Activated gamma-delta T cell (primary cell): ENCODE measurements at places on chromosomes 11 and 22.

- no peak for DNase-seq
These were observed 76.5 kb downstream of the RELT start for GRCh38 chr11:73452726-73453125.

GRCh38 chr11:42773729-42774128 is 538.1 kb upstream of the API5 start:
- DNase-seq: no peak

DNA sequence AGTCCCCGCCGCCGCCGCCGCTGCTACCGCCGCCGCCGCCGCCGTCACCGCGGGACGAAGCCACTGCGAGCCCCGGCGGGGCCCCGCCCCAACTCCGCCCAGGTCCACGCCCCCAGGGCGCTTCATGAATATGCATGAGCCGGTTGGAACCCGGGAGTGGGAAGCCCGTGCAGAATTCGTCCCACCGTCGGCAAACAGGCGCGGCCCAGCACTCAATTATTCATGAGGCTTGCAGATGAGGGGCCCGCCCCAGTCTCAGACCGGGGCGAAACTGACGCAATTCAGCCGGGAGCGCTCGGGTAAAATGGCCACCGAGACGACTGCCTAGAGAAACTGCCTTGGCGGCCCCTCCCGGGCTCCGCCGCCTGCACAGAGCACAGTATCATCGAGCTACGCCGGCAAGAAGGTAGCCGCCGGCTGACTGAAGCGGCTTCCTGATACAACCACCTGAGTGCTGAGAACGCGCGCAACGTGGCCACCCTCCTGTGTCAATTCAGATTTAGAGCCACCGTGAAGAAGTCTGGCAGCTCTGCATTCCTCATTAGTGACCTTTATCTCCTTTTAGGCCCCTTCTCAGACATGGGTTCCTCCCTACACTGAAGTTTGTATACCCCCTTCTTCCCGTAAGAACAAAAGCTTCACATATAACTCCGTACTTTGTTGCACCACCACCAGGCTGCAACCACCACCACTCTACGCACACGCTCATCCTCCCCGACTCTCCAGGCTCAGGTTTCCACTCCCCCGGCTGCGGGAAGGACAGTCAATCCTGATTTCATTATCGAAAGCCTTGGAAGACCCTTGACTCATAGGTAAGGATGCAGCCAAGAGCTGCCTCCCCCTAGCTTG is at the start of gene TNKS1BP1:
Gene TNKS1BP1 (minus strand): TSS at position 67 of the 849 bp plus-strand sequence. CDS start 3,067 bp downstream, outside the sequence.
- DNase-seq: peak; percentile 75

- DNase-seq: no peak
These were observed 189.5 kb downstream of the DDX10 start for GRCh38 chr11:108854346-108854745.

- DNase-seq: no peak
These were observed 9.8 kb upstream of the PSMA1 start for GRCh38 chr11:14529951-14530350.

DNA sequence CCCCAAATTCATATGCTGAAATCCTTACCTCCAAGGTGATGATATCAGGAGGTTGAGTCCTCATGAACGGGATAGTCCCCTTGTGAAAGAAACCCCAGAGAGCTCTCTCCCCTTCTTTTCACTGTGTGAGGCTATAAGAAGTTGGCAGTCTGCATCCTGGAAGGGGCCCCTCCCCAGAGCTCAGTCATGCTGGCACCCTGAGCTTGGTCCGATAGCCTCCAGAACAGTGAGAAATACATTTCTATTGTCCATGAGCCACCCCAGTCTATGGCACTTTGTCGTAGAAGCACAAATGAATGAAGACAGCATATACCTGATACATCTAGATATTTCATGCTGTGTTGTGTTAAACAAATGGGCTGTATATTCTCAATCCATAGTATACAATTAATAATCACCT is 81.1 kb upstream of the CRTAM start:
- no peak for DNase-seq

DNA sequence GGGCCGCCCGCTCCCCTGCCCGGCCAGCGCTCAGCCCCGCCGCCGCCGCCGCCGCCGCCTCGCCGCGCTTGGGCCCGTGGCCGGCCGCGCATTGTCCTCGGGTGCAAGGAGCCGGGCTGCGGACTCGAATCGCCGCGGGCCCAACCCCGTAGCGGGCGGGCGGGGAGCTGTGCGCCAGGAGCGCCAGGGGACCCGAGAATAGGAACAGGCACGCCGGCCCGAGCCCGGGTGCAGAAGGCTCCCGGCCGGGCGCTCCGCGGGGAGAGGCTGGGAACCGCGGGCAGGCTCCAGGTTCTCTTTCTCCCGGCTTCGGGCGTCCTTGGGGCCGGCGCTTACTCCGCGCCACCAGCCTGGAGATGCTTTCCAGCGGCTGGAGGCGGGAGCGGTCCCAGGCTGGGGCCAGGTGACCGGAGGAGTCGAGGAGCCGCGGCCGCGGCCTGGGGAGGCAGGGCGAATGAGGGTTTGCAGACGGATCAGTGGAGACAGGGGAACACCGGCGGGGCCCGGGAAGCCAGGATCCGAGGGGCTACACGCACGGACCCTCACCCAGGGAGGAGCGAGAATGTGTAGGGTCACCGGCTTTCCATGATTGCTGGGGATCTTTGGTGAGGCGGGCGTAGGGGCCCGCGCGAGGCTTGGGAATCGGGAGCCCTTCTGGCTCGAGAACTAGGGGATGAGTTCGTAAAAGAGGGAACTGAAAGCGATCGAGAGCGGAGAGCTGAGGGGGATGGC is 726 bp downstream of the PKNOX2 start:
- no peak for DNase-seq

- DNase-seq: no peak
These were observed 341.1 kb upstream of the LUZP2 start for GRCh38 chr11:24155792-24156191.

DNA sequence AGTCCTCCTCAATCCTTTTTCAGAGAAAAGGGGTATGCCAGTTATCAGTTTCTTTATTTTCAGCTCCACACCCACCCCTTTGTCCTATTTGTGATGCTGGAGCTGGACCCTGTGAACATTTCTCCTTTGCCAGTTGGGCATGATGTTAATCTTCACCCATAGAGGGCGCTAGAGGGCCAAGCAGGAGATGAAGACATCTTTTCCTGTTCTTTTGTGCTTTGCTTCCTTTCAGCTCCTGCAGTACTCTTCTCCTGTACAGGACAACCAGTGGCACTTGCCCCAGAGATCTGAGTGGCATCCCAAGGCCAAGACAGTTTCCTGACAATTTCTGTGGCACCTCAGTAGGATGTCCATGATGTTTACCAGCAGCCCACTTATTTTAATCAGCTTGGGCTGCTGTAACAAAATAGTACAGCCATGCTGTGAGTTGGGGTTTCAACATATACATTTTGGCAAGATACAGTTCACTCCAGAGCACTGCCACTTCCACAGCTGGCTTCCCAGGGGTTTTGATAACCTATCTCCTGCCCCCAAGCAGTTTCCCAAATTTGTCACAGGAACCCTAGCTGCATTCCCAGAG is 4.6 kb downstream of the SAA2 start:
- DNase-seq: no peak

DNA sequence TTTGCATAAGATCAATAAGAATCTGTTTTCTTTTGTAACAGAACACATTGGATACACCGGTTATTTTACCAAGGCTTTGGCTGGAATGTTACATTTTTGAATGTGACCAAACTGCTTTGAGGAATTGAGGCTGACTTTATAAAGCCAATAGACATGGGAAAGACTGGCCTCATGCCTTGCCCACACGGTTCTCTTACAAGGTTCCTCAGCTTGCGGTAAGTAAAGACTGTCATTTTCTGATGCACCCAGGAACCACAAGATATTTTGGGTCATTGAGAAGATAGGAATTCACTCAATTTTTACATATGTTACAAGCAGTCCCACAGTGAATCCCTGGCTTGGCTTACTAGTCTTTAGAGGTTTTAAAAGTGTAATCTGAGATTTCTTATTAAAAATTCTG is 23.9 kb downstream of the OR10A6 start:
- DNase-seq: no peak

DNA sequence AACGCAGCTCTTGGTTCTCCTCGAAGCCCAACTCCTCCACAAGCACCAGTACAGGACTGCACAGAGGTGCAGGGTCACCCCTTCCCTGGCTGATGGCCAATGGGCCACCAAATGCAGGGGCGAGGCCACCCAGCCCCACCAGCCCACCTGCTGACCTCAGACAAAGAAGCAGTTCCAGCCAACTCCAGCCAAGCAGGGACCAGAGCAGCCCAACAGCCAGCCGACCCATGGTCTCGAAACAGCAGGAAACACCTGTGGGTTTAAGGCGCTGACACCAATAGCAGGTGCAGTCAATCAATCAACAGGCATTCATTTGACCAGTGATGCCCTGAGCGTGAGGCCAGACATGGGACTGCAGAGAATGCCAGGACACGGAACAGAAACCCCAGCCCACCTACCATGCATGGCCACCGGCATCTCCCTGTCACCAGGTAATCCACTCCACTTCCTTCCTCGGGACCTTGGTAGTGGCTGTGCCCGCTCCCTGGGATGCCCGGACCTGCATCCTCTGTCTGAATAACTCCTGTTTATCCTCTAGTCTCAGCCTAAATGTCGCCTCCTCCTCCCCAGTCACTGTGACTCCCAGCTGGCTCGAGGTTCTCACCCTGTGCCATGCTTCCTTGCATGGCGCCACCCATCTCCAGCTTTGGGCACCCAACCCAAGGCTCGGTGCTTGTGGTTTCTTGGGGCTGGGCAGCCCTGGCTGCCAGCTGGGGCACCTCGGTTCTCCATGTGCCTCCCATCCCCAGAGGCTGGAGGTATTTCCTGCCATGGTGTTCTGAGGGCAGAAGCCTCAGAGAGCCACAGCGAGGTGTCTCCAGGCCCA is 1475.4 kb downstream of the BRD1 start:
- DNase-seq: no peak

DNA sequence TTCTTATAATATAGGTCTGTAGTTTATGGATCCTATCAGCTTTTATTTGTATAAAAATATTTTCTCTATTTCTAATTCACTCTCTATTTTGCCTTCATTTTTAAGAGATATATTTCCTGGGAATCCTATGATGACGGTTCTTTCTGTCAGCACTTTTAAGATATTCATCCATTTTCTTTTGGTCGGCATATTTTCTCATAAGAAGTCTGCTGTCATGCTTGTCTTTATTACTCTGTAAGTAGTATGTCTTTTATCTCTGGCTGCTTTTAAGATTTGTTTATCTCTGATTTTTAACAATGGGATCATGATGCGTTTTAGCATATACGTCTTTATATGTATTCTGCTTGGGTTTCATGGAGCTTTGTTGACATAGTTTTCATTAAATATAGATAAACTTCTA is 175.5 kb downstream of the SNX19 start:
- no peak for DNase-seq

DNA sequence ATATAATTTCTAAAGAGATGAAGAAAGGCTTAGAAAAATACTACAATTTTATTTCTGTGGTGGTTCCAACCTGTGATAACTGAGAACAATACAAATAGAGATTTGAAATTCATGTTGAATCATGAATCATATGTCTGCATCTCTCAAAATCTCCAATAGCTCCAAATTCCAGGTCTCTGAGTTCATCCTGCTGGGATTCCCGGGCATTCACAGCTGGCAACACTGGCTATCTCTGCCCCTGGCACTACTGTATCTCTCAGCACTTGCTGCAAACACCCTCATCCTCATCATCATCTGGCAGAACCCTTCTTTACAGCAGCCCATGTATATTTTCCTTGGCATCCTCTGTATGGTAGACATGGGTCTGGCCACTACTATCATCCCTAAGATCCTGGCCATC is at the start of gene OR56B1:
Gene OR56B1 (plus strand): TSS at position 53 of the 400 bp plus-strand sequence. CDS start 69 bp downstream, at position 122.
- no peak for DNase-seq

GRCh38 chr11:83871054-83871453 is 584.9 kb upstream of the CCDC90B start:
- no peak for DNase-seq

DNA sequence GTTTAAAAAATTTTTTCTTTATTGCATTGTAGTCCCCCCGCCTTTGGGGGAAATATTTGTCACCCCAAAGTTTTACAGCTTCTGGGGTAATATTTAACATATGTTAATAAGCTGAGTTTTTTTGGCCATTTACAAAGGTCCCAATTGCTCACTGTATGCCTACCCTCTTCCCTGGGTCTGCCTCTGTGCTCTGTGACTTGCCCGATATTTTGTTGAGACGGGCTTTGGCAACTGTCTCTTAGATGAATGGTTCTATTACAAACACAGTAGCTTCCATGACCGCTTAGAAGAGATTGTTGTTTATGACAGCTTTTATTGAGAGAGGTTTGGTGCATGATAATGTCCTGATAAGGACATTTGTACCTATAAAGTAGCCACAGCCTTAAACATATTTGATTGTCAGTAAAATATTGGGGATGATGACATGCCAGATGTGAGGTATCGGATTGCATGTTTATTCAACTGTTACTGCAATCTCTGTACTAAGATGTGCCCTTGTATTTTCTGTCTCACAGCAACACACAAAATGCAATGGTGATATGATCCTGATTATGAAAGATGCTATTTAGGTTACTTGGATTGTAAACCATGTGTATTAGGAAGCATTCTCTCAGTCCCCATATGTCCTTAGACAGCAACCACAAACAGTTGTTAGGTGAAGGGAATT is 103.1 kb downstream of the TEAD1 start:
- no peak for DNase-seq

DNA sequence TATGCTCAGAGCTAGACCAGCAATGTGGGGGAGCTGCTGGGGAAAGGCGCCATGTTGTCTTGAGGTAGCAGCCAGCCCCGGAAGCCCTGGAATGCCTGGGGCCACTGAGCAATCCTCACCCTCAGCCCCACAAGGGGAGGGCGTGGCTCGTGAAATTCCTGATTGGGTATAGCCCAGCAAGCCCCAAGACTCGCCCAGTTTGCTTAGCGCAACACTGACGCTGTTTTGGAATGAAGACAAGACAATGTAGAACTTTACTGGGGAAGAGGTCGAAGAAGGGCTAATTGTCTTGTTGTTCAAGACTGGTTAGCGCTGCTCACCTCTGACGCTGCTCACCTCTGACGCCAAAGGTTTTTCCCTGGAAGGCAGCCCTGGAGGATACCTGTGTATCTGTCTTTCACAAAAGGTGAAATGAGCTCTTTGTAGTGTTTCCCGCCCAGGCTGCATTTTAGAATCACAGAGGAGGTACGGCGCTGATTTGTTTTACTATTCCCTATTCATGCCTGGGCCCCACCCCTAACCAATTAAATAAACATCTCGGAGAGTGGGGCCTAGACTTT is 47.6 kb downstream of the ST3GAL4 start:
- no peak for DNase-seq

GRCh38 chr22:37051391-37052385 is at the start of gene KCTD17:
Gene KCTD17 (plus strand): TSS chr22:37051742. CDS start chr22:37051761, 19 bp downstream.
- peak; percentile 56 for DNase-seq

- DNase-seq: no peak
These were observed 38.3 kb downstream of the PC start for GRCh38 chr11:66919923-66920322.

GRCh38 chr11:86790867-86791849 is 9.2 kb upstream of the PRSS23 start:
- DNase-seq: no peak
